ENCODE measurements at places on chromosomes 5 and 9.

- DNase-seq = no peak
Measured at GRCh38 chr5:115428676-115429075, 115.9 kb downstream of the FEM1C start.

DNA sequence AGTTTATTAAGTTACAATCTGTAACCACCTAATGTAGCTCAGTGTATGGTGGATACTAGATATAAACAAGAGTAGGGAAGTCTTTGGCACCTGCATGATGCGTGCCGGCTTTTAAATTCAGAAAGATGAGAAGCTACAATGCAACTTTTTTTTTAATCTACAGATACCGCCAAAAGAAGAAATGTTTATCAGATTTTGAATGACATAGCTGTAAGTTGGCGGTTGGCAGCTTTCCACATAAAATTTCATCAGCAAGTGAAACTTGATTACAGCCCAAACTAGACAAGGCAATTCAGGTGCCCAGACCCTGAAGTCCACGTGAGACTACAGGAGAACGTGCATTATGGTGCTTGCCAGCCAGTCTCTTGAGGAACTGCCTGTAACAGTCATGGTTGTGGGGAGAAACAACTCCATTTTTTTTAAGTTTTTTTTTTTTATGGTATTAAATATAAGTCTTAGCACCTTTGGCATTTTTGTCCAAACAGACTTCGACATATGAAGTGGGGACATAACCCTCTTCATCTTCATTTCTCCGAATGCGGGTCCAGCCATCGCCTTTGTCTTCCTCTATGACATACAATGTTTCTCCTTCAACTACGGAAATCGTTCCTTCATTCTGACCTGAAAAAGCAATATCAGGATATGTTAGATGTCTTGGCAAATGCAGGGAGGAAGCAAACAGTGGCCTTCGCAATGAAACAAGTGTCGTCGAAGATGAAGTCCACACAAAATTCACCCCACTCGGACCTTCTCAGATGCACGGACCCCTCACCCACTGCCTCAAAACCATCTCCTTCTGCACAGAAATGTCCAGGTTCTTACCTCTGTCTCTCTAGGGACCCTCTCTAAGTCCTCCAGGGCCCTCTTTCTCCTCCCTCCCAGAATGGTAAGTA is 60.4 kb downstream of the USP20 start:
- no peak for DNase-seq

DNA sequence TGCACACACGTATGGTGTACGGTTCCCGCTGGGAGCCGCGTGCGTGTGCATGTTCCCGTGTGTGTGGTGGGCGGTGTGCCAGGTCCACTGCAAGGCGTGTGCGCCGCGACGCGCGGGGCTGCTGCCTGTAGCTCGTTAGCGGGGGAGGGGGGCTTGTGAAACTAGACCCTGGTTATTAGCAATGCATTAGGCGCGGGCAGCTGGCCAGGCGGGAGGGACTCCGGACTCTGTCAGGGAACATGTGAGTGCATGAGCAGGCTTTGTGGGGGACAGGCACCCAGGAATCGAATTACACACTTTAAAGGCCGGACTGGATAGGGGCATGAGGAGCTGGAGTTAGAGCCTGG is 32.2 kb upstream of the ENHO start:
- DNase-seq = no peak

GRCh38 chr5:124951661-124952060 is 205.2 kb upstream of the ZNF608 start:
- no peak for DNase-seq

- DNase-seq = no peak
Measured at GRCh38 chr9:10366171-10366779, 246.5 kb downstream of the PTPRD start.

DNA sequence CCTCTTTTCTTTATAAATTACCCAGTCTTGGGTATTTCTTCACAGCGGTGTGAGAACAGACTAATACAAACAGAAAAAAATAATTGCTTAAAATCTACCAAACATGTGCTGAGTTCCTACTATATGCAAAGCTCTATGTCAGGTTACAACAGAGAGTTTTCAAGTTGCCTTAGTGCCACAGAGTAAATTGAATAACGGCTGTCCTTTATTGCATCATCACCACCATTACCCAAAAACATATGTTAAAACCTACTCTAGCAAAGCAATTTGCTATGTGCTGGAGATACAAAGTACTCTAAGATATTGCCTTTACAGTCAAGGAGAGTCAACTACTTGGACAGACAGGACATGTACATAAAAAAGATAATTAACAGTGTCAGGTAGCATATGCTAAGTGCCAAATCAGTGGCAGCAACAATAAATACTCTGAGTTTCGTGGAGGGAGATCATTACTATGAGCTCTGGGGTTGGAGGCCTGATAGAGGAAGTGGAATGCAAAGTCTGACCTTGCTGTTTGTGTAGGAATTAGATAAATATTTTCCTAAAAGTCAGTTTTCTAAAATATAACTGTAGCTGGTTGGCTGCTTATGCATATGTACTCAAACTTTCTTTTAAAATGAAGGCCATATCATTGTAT is 1058.7 kb upstream of the WWC1 start:
- no peak for DNase-seq

GRCh38 chr5:158434749-158435148 is 575.8 kb upstream of the CLINT1 start:
- DNase-seq = no peak

- DNase-seq = no peak
Measured at GRCh38 chr9:17706347-17706746, 127.5 kb downstream of the SH3GL2 start.

- DNase-seq = no peak
Measured at GRCh38 chr9:71162126-71162525, 40.7 kb upstream of the TRPM3 start.

DNA sequence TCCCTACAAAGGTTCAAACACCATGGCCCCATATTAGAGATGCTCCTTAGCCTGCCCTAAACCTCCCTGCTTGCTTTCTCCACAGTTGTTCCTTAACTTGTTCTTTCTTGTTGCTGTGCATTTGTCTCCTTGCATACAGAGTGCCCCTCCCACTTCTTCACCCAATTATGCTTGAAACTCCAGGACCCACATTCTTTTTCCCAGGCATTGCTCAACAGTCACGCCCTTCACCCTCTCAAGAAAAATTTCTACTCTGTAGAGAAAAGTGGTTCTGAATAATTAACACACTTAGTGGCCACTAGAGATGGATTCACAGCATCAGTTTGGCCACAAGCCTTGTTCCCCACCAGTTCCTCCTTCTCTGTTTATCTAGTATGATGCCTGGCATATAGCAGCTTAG is 57.7 kb downstream of the NREP start:
- DNase-seq = no peak

GRCh38 chr9:109010746-109011145 is 2.6 kb downstream of the CTNNAL1 start:
- DNase-seq = no peak

- no peak for DNase-seq
Measured at GRCh38 chr9:18969128-18969527, 63.9 kb downstream of the SAXO1 start.

DNA sequence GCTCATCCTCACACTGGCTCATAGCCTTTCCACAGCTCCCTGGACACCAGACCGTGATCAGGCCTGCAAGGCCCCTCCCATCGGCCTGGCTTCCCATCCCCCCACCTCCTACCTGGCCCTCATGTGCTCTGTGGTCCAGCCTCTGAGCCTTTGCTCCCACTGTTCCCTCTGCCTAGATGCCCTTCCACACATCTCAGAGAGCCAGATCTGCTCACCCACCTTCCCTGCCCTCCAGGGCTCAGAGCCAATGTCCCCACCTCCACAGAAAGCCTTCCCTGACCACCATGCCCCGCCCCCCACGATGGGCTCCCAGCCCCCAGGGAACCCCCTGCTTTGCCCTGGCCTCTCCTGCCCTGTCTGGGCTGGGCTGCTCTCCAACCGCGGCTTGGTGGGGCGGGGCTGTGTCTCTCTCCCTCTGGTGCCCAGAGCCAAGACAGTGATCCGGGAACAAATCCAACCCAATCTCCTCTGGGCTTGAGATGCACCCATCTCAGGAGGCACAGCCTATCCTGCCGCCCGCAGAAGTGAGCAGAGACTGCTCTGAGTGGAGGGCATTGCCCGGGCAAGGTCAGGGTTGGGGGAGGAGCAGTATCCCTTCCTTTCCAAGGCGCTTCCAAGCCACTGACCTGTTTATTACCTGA is 1.6 kb downstream of the NINJ1 start:
- no peak for DNase-seq

DNA sequence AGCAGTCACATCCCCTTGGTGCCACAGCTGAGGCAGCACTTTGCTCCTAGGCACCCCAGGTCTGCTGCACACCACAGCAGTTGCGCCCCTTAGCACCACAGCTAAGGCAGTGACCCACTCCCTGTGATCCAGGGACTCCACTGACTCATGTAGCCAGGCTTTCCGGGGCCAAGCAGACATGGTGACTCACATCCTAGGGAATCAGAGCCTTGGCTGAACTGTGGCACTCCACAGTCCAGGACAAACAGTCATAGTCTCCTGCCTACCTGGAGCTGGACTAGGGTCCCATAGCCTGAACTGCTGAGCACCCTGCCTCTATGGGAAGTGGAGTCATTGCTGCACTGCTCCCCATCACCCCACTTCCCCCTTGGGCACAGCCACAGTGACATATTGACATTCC is 338.7 kb downstream of the NPR3 start:
- DNase-seq = no peak

DNA sequence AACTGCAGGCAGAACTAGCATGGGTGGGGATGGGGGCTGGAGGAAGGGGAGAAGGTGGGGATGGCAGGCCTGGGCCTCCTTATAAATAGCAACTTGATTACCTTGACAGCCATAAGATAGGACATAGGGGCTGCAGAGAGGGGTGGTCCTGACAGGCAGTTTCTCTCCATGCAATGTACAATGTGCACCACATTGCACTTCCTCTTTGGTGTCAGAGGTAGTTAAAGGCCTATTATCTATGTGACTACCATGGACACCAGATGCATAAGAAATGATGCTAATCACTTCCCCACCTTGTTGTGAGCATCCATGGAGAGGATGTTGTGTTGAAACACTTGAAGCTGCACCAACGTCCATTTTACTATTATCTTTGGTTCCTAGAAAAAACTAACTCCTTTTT is 20.2 kb upstream of the SUB1 start:
- DNase-seq = no peak

- DNase-seq = no peak
Measured at GRCh38 chr9:92781899-92782298, 17.3 kb upstream of the BICD2 start.

DNA sequence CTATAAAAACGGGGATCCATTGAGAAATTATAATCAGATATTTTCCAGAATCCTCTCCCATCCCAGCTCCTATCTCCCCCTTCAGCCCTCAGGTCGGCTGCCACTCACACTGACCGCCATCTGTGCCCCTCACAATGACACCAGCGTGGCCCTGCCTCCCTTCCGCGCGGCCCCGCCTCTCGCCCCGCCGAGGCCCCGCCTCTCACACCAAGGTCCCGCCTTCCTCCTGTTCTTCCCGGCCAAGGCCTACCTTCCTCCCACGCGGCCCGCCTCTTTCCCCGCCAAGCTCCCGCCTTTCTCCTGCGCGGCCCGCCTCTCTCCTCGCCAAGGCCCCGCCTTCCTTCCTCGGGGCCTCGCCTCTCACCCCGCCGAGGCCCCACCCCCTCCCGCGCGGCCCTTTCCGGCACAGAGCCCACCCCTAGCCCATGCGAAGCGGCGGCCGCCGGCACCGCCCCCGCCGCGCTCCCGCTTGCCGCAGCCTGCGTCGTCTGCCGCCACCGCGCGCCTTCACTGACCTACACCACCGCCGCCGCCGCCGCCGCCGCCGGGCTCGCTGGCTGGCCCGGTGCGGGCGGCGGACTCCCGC is at the start of gene DNAJC21:
DNAJC21 (plus strand) TSS at position 426 of the 586 bp plus-strand sequence. CDS start 261 bp downstream, outside the sequence.
- DNase-seq = peak; percentile 96

- DNase-seq = no peak
Measured at GRCh38 chr9:107242073-107243030, 40.7 kb upstream of the RAD23B start.

GRCh38 chr9:106019702-106020101 is 325.4 kb downstream of the TMEM38B start:
- no peak for DNase-seq

- peak; percentile 46 for DNase-seq
Measured at GRCh38 chr5:125484742-125485641, 738.6 kb upstream of the ZNF608 start.

DNA sequence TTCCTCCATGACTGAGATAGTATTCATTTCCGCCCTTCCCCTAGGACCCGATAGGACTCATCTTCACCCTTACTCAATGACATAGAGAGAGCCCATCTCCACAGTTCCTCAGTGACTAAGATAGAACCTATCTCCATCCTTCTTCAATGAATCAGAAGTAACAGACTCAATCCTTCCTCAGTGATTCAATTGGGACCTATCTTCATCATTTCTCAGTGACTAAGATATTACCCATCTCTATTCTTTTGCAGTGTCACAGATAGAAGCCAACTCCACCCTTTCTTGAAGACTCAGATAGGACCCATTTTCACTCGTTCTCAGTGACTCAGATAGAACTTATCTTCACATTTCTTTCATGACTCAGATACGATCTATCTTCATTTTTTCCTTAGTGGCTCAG is 164.6 kb downstream of the FBXO4 start:
- no peak for DNase-seq

DNA sequence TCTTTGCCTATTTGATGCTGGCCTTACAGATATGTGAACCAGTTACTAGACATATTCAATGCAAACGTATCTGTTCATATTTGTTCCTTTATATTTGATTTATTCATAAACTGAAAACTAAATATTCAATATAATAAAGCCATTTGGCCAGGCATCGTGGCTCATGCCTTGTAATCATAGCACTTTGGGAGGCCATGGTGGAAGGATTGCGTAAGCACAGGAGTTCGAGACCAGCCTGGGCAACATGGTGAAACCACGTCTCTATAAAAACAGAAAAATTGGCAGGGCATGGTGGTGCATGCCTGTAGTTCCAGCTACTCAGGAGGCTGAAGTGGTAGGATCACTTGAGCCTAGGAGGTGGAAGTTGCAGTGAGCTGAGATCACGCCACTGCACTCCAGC is 49.2 kb upstream of the CTNNAL1 start:
- no peak for DNase-seq

- DNase-seq = no peak
Measured at GRCh38 chr5:112174959-112175594, 244.0 kb downstream of the EPB41L4A start.

DNA sequence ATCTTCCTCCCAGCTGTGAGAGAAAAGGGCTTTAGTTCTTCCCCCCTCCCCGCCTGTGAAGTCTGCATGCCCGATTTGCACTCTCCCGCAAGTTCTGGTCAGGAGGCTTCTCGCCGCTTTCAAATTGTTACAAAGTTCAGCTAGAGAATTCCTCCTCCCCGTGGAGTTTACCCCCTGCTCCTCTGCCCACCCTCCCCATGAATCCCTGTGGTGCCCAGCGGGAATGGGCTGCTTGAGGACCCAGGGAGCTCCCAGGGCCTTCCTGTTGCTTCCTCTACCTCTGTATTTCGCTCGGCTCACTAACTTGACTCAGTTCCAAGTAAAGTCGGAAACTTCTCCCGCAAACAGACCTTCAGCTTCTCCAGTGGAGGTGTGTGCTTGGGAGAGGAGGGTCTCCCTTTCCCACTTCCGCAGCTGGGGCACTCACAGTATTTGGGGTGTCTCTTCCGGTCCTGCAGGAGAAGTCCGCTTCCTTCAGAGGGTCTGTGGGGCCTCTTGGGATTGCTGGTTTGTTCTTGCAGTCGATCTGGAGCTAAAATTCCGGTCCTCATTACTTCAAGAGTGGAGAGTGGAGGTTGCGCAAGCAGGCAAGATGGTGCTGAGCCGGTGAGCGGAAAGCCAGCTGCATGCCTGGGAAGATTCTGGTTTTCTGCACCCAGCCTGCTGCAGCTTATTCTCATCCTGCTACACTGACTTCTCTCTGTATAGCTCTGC is 97.8 kb downstream of the ADAMTS12 start:
- DNase-seq = no peak

- DNase-seq = no peak
Measured at GRCh38 chr5:135155616-135156214, 121.7 kb upstream of the PITX1 start.

- DNase-seq = no peak
Measured at GRCh38 chr9:14907360-14907685, 2.9 kb downstream of the FREM1 start.

All from amygdala (tissue), 56 donors.